T47D (cell line): ENCODE measurements at places on chromosomes 1 and 21.

- DNase-seq = no peak
Measured at GRCh38 chr1:234941321-234942011, 187.2 kb downstream of the TOMM20 start.

GRCh38 chr1:228277491-228278431 lies 69.9 kb downstream of the OBSCN start:
- DNase-seq = no peak

- no peak for DNase-seq
Measured at GRCh38 chr1:9311029-9311428, 18.3 kb downstream of the SPSB1 start.

DNA sequence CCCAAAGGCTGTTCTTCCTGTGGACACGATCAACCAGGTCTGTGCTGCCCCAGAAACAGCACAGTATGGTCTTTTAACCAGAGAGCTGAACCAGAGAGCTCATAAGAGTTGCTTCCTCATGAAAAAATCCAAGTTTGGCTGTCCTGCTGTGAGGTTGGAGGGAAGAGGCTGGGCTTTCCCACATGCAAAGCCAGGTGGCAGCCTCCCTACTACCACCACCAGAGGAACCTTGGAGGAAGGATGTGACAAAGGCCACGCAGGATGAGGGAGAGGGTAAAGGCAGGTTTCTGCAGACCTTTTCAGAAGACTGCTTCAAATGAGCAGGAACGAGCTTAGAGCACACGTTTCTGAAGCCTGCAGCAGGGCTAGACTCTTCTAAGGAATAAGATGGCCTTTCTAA lies 27.1 kb downstream of the FAM78B start:
- DNase-seq = no peak

DNA sequence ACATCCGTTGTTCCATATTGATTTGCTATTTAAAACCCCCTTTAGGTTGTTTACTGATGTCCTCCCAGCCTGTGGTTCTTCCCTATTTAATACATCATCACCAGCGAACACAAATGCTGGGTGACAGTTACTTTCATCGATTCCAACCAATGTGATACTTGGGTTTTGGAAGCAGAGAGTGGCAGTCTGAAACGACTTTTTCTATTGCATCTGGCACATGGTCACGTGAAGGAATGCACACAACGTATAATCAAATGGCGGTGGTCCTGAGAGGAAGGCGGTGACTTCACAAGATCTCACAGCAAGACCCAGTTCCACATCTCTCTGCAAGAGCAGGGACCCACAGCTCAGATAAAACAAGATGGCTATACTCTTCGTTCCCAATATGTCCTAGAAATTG lies 213.9 kb downstream of the DSCAM start:
- DNase-seq = no peak

- DNase-seq = no peak
Measured at GRCh38 chr1:239722035-239722434, 335.7 kb downstream of the CHRM3 start.

- no peak for DNase-seq
Measured at GRCh38 chr1:45037456-45037855, 25.4 kb downstream of the UROD start.

GRCh38 chr1:155226910-155227260 lies 18.4 kb downstream of the MTX1 start:
- peak; percentile 78 for DNase-seq

- DNase-seq = peak; percentile 44
Measured at GRCh38 chr1:3501856-3502640, 47.6 kb downstream of the ARHGEF16 start.

DNA sequence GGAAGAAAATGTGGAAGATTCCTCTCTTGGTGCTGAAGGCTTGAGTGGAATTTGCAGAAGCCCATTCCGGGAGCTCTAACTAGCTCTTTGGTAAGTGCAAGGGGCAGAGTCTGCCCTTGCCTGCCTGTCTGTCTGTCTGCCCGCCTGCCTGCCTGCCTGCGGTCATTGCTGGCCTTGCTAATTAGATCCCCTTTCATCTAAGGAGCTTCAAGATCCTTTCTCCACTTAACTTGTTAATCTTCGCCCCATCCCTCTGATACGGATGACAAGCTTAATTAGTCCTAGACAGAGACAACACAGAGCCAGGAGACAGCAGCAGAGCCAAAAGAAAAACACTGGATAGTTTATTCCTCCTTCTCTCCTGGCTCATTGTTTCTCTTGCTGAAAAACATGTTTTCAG lies 80.2 kb upstream of the GADD45A start:
- DNase-seq = no peak

GRCh38 chr1:204408074-204408507 lies 3.5 kb downstream of the PPP1R15B start:
- peak; percentile 61 for DNase-seq

DNA sequence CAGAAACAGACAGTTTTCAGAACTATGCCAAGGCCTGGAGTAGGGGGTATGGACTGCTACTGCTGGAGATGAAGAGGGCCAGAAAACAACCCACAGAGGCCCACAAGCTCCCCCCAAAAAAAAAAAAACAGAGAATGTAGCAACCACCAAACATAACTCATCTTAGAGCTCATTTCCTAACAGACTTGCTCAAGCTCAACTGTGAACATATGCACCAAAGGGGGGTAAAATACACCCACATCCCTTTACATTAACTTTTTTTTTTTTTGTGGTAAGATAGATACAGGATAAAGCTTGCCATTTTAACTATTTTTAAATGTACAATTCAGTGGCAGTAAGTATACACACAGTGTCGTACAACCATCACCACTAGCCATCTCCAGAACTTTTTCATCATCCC lies 36.0 kb downstream of the SEC16B start:
- DNase-seq = no peak

DNA sequence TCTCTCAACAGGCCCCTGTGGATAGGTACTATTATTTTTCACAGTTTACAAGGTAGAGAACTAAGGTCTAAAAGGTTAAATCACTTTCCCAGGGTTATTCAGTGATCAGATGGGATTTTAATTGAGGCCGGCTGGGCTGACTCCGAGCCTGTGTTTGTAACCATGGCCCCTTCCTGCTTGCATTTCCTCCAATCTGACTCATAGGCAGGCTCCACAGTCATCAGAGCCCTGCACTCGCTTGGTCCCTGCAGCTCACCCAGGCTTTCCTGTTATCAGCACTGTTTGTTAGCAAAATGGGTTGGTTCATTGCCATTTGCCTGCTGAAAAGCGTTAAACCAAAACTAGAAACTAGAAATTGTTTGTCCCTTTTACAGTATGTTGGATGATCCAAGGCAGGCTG lies 41.4 kb upstream of the LMX1A start:
- DNase-seq = no peak

GRCh38 chr1:55684131-55684650 lies 469.0 kb upstream of the USP24 start:
- no peak for DNase-seq

- no peak for DNase-seq
Measured at GRCh38 chr1:239914751-239915231, 176.9 kb upstream of the FMN2 start.

DNA sequence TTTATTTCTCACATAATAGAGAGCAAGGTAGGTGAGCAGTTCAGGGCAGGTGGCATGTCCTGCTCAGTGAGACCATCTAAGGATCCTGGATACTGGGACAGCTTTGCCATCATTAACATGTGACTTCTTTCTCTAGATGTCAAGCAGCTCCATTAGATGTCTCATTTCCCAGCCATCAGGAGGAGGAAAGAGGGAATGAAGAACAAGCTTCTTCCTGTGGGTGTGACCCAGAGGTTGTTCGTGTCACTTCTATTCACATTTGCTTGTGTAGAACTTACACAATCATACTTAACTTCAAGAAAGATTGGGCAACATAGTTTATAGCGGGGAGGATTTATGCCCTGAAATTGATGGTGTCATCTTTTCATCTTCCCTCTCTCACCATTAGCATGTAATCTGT lies 169.2 kb upstream of the B3GALT2 start:
- no peak for DNase-seq

DNA sequence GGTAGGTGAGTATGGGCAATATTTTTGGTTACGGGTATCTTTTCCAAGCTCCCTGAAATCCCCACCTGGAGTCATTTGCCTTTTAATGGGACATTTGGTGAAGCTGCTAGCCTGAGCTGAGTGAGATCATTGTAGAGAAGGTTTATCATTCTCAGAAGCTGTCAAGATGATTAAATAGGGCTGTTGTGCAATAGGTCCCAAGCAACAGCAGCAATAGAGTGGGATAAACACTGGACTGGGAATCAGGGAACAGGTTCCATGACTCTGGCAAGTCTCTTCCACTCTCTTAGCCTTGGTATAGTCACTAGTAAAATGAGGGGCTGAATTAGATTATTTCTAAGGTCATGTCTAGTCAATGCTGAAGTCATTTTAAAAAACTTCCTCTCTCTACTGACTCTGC lies 30.3 kb upstream of the FAM78B start:
- no peak for DNase-seq

DNA sequence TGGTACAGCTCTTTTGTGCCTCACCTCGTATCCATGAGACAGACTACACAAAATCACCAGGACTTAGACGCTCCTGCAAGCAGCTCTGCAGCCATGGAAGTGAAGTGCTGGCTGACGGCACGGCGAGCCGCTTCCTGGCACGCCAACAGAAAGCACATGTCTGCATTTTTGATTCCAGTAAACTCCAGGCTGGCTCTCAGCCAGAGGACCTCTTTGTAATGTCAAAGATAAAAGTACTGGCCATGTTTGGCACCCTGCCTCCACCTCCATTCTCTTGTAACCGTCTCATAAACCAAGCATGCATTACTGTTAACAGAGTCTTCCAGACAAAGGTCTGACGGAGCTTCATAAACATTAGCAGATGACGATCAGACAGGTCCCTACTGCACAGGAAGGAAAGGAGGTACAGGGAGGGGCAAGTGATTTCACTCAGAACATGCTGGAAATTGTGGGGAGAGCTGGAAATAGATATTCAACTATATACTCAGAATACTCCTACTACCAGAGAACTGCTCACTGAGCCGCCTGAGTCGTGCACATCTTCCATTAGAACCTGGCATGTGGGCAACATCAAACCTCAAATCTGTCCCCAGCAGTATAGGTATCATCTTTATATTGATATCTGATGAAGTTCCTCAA lies 632.0 kb downstream of the SMYD3 start:
- no peak for DNase-seq

DNA sequence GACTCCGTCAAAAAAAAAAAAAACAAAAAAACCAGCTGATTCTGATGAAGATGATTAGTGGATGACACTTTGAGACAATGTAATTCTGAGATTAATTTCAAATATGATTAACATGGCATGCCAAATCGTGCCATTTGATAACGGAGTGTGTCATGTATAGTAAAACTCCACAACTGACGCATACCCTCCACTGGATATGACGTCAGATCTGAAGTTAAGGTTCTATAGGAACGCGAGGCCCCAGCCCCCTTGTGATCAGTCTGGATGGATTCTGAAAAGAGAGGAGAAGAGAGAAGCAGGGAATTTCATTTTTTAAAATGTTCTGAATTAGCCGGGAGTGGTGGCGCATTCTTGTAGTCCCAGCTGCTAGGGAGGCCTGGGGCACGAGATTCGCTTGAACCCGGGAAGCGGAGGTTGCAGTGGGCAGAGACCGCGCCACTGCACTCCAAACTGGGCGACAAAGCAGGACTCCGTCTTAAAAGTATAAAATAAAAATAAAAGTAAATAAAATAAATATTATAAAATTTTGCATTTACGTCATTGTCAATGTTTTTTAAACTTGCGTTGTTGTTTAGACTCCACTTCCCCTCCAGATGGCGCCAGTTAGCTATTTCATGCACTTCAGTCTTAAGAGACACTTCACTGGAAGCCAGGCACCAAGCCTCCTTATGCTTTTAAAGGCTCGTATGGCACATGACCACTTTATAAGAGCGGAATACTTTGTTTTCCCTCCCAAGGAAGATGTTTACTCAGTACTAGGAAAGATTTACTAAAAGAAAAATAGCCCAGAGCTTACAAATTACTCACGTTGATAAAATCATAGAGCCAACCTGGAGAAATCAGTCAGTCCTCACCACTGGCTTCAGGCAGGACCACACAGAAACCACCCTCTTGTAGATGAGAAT lies 65.5 kb downstream of the UBE2U start:
- peak; percentile 79 for DNase-seq

- no peak for DNase-seq
Measured at GRCh38 chr1:15004396-15004795, 149.2 kb upstream of the TMEM51 start.

GRCh38 chr1:213790565-213790964 lies 197.2 kb upstream of the PROX1 start:
- DNase-seq = no peak

DNA sequence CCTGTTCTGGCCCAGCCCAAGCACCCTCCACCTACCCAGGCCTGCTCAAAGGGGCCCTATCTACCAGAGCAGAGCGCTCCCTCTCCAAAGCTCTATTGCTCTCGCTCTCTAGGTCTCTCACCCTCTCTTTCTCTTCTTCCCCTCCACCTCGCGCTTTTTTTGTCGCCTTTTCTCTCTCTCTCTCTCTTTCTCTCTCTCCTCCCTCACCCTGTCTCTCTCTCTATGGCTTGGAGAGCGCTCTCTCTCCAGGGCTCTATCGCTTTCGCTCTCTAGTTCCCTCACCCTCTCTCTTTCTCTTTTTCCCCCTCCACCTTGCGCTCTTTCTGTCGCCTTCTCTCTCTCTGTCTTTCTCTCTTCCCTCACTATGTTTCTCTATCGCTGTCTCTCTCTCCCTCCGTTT lies 3.4 kb upstream of the ZNF678 start:
- no peak for DNase-seq

GRCh38 chr1:70487910-70488665 lies 77.0 kb downstream of the CTH start:
- peak; percentile 13 for DNase-seq

- DNase-seq = peak; percentile 3
Measured at GRCh38 chr21:27329255-27329851, 362.5 kb upstream of the ADAMTS5 start.

GRCh38 chr1:88873737-88874349 lies 17.5 kb downstream of the GTF2B start:
- no peak for DNase-seq

GRCh38 chr21:42799516-42799915 lies 79.8 kb downstream of the WDR4 start:
- no peak for DNase-seq

DNA sequence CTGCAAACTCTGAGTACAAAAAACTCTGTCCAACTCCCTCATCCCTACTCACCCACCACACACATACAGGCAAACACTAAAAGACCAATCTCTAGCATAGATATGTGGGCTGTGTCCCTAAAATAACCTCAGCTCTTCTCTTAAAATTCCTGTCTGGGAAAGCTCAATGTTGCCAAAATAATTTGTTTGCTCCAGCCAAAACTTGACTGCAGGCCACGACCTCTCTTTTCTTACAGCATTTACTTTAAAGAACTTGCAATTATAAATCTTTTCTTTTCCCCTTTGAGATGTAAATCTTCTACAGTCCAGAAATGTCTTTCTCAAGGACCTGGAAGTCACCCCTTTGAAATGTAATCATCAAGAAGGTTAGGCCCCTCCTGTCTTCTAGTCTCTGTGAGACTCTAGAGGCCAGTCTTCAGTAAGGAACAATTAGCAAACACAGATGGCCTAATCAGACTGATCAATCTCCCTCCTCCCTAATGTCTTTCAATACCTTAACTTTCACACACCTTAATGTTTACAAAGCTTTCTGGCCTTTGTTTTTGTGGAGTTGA lies 483.6 kb upstream of the RGS18 start:
- no peak for DNase-seq
